Myometrial cell (primary cell): ENCODE measurements at places on chromosomes 1 and 21. TPM values are rescaled to one million over a fixed set of nuclear protein-coding genes. Genes with fewer than 3 reads are reported as not detected.

Gene CR1
- not detected in 2 replicates for total RNA-seq

Gene SPOCD1
- total RNA-seq: 39.0 and 47.0 TPM in 2 replicates

Gene FCAMR
- not detected in 2 replicates for total RNA-seq

Gene COL11A1
- 3.2 and 3.5 TPM in 2 replicates for total RNA-seq

Gene PKLR
- not detected in 2 replicates for total RNA-seq

Gene GADD45A
- 68.0 and 70.0 TPM in 2 replicates for total RNA-seq

Gene PROX1
- 0.35 TPM in 1 of 2 replicates, not detected in the other for total RNA-seq

Gene MIB2
- total RNA-seq: 24.3 and 33.2 TPM in 2 replicates

Gene UBE2U
- total RNA-seq: not detected in 2 replicates

Gene ELF3
- total RNA-seq: not detected in 2 replicates

Gene TACSTD2
- total RNA-seq: under 0.01 TPM in 1 of 2 replicates, not detected in the other

Gene CA14
- not detected in 2 replicates for total RNA-seq

Gene DNAJC8
- total RNA-seq: 64.9 and 71.4 TPM in 2 replicates

Gene FAM131C
- not detected in 2 replicates for total RNA-seq

Gene ICOSLG
- total RNA-seq: not detected in 2 replicates

Gene TSHB
- not detected in 2 replicates for total RNA-seq

Gene CORT
- not detected in 2 replicates for total RNA-seq

Gene ZNF593OS
- 0.29 TPM in 1 of 2 replicates, not detected in the other for total RNA-seq

Gene S100A9
- total RNA-seq: not detected in 2 replicates

Gene KCNA3
- total RNA-seq: under 0.01 TPM in 1 of 2 replicates, not detected in the other

Gene MCOLN3
- 0.18 TPM in 1 of 2 replicates, not detected in the other for total RNA-seq
